T follicular helper cell (primary cell): ENCODE measurements at places on chromosomes 4 and X.

- DNase-seq: no peak
Observed at GRCh38 chr4:80082693-80083092, 9.7 kb upstream of the ANTXR2 start.

DNA sequence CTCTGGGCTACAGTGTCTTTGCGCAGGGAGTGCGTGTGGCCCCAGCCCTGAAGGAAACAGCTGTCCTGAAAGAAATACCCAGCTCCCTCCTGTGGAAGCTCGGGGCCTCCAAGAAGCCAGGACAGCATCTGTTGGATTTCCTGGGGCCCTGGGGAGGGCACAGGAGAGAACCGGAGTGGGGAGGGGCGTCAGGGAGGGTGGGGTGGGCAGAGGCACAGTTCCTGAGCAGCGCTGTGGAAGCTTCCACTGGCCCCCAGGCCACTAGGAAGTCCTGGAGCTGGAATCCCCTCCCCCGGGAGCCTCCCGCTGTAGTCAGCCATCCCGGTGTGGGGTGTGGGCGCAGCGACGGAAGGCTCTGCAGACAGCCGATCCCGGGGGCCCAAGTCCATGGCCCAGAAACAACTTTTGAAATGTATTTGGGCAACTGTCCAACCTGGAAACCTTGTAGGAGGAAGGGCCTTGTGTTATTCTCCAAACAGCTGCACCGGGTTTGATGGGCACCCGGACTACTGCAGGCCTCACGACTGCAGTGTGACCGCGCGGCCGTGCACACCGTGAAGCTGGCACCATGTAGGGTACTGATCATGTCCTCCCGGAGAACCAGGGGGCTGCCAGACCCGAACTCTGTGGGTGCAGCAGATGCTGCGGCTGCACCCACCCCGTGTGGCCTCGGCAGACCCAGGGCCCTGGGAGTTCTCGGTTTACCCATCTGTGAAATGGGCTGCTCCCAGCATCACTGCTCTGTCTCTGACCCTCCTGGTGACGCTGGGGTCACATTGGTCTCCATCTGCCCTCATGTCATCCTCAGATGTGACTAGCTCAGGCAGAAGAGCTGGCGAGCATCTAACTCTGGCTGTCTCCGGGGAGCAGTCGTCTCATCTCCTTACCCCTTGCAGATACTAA lies 68.5 kb upstream of the HMX1 start:
- DNase-seq: no peak

- DNase-seq: no peak
Observed at GRCh38 chr4:134215620-134216344, 14.2 kb upstream of the PABPC4L start.

GRCh38 chr4:122836941-122837340 lies 10.3 kb downstream of the FGF2 start:
- DNase-seq: no peak

GRCh38 chr4:133146574-133147241 lies 2.4 kb upstream of the PCDH10 start:
- DNase-seq: no peak

GRCh38 chrX:37958525-37959211 lies 47.7 kb upstream of the SYTL5 start:
- DNase-seq: no peak

DNA sequence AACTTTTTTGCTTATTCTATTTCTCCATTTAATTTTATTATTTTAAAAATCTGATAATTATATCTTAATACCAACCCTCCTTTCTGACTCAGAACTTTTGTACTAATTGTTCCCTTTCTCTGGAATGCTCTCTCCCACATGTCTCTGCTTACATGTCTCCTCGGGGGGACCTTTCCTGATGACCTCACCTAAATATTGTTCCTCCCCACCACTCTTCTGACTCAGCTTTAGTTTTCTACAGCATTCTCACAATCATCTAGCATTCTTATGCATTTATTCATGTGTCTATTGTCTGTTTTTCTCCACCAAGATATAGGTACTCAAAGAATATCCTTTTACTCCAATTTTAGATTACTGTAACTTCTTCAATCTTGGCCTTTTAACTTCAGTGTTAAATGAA lies 128.7 kb downstream of the MSL3 start:
- DNase-seq: no peak

GRCh38 chrX:110437686-110438085 lies 79.0 kb downstream of the RTL9 start:
- DNase-seq: no peak

DNA sequence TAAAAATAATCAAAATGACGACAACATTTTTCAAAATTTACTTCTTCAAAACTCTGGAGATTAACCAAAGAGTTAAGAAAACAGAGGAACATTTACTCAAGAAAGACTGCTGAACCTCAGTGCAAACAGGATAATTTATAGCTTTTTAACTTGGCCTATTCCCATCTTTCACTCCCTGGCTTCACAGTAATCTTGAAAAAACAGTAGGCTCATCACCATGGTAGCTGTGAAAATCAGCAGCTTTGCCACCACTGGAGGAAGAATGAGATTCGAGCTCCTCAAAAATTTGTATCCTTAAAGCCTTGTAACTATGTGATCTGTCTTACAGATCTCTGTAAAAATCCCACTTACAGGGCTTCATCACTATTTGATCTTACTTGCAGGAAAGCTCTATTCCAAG lies 447.7 kb upstream of the CTSO start:
- no peak for DNase-seq

GRCh38 chrX:150849486-150849885 lies 49.0 kb downstream of the CD99L2 start:
- no peak for DNase-seq

DNA sequence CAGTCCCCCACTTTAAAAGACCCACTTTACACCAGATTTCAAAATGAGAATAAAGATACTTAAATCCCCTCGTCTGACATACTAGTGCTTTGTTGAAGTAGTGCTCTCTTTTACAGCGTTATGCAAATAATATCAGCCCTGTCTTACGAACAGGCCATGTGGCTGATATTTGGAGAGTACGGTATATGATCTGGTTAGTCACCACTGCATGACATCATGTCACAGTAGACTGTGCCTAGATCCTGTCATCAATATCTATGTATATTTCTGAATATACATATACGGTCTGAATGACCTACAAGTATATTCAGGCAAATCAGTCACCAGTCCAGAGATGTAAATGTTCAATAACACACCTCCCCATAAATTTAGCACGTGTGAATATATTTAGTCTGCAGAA lies 25.4 kb upstream of the XAGE1B start:
- no peak for DNase-seq

DNA sequence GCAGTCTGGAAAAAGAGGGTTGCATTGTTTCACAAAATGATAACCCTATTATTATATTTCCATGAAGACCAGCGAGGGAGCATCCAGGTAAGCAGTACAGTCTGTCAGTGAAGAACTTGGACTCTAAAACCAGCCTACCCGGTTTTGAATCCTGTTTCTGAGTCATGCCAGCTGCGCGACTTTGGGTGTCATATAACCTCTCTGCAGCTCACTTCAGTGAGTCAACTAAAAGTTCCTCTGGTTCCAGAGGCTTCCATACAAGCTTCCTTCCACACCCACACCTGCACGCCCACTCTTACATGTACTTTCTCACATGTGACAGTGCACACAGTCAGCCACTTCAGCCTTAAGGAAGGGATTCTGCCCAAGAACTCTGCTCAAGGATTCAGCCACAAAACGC lies 49.8 kb upstream of the PRPS2 start:
- no peak for DNase-seq
